ENCODE measurements at places on chromosomes 12 and 14.
A peak's percentile ranks its signal among the peaks of the same experiment; 100 is the strongest.

DNA sequence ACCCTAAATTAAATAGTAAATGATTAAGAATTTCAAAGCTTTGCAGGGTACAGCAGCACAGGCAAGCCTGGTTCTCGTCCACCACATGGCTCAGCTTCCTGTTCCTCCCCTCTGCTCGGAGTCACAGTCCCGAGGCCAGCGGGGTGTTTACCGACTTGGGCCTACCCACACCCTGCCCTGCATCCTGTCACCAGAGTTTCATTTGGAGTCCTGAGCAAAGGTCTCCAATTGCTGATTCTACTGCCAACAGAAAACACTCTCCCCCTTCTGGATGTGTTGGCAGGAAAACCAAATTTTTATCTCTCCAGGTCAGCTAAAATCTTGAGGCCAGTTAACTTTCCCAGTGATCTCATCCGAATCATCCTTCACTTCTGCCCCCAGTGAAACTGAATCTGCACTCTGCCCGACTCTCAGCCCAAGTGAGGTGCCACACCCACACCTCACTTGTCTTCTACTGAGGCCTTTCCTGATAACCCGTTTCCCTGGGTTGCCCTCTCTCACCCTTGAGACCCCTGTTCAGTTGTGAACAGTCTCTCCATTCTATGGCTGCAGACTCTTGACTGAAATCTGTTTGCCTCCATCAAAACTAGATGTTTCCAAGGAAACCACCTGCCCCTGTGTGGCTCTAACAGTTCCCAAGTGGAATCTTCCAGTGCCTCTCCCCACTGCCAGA lies 71.2 kb downstream of the VCPKMT start:
- DNase-seq: peak; percentile 62

DNA sequence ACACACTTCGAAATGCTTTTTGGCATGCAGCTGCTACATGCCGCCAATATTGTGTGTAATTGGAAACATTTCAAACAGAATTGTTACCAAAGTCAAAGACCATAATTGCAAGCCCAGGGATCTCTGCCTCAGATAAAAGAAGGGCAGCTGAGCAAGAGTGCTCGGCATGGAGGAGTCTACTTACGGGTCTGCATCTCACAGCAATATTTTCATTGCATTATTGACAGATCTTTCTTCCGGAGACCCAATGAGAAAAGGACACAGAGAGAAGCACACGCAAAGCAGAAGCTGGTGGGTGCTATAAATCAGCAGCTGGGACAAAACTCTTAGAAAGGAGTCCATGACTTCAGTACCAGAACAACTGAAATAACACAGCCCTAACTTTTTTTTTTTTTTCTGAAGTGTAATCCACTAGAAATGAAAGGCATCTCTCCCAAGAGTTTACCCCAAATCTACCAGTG lies 4.9 kb downstream of the PRICKLE1 start:
- no peak for DNase-seq

- no peak for DNase-seq
These were observed 3.3 kb downstream of the ISM2 start for GRCh38 chr14:77495334-77495733.

- DNase-seq: no peak
These were observed 26.7 kb downstream of the TSPAN11 start for GRCh38 chr12:30953257-30953656.

GRCh38 chr12:76623931-76624330 lies 64.4 kb upstream of the OSBPL8 start:
- no peak for DNase-seq

- no peak for DNase-seq
These were observed 70.3 kb upstream of the SCN8A start for GRCh38 chr12:51520576-51521325.

GRCh38 chr14:90354551-90355298 lies 23.0 kb upstream of the NRDE2 start:
- no peak for DNase-seq

DNA sequence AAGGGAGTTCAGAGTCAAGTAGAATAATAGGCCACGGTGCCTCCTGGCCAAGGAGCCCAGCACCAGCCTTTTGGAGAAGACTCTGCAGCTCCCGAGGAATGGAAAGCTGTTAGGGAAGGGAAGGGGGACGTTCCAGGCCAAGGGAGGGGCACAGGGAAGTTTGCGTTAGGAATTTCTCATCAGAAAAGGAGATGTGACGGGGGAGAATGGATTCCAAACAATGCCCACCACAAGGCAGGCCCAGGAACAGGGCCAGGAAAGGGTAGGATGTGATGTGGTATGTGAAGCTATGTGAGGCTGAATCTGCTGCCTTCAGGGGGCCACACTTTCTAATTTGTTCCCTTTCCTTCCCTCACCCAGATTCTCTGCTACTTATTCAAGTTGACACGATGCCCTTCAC lies 46.0 kb downstream of the DGLUCY start:
- no peak for DNase-seq

- no peak for DNase-seq
These were observed 1.0 kb downstream of the KLHL33 start for GRCh38 chr14:20434701-20435581.

DNA sequence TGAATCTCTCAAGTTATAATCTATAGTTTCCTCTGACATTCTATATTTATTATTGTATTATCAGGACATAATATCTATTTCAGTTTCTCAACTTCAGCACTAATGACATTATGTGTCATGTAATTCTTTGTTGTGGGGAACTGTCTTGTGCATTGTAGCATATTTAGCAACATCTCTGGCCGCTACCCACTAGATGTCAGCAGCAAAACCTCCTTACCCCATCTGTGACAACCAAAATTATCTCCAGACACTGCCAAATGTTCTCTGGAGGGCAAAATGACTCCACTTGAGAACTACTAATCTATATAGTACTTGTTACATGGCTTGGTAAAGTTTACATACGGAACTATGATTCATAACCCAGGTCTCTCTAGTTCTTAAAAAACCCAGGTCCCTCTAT lies 110.2 kb downstream of the RASSF9 start:
- no peak for DNase-seq

DNA sequence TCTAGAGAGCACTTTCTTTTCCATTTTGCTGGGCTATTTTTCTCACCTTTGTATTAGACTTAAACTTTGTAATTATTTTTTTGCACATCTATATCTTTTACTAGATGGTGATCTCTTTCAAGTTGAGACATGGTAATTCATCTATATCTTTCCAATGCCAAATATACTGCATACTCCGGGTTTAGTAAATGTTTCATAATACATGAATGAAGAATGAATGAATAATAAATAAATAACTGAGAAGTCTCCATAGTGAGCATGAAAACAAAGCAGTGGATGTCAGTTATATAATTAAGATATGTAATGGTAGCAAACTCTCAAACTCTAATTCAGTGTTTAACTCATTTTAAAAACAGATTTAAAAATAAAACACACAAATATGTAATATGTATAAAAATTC lies 342.5 kb upstream of the KITLG start:
- DNase-seq: no peak

DNA sequence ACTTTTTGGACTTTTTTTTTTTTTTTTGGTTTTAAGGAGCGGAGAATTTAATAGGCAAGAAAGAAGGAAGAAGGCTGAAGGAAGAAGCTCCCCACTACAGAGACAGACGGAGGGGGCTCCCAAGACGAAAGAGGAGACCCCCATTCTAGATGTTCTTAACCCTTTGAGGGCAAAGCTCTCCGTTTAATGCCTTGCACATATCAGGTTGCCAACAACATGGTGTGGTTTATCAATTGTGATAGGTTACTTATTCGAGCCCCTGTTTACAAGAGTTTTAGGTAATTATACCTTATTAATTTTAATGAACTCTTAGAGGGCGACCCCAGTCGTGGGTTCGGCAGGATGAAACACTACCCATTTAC lies 1.2 kb upstream of the FBXO33 start:
- DNase-seq: no peak

DNA sequence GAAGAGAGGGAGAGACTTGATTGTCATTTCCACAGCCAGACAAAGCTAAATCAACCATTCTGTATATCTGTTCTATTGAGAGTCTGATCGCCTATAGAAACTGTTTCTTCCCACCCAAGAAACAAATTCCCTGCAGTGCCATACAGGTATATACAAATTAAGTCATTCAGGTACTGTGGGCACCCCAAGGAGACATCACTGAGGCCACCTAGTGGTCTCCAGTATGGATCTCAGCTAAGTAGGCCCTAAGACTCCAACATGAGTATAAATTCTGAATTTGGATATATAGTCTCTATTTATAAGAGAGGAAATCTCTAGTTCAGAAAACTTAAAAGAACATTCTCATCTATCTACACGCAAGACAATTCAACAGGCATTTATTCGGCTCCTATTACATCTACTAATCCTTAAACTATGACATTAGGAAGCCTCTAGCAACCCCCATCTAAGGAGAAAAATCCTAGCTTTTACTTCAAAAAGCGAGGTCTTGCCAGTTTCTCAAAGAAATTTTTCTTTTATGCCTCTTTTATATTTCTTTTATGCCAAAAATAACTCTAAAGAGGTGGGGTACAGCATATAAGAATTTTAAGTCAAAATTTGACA lies 62.6 kb downstream of the DCAF5 start:
- no peak for DNase-seq

GRCh38 chr14:23559010-23559925 lies 3.2 kb downstream of the THTPA start:
- no peak for DNase-seq

GRCh38 chr14:93207468-93208308 lies 632 bp downstream of the UBR7 start:
- no peak for DNase-seq

DNA sequence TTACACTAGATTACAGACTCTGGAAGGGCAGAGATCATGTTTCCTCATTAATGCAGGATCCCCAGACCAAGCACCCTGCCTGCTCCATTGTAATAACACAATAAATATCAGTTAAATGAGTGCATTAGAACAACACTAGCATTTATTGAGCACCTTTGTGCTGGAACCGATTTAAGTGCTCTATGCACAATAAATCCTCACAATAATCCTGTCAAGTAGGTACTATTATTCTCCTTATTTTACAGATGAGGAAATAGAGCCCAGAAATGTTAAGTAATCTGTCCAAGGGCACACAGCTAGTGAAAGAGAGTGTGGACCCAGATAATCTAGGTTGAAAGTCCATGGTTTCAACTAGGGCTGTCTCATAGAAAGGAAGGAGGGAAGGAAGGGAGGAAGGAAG lies 69.8 kb downstream of the MAP1LC3B2 start:
- DNase-seq: no peak

DNA sequence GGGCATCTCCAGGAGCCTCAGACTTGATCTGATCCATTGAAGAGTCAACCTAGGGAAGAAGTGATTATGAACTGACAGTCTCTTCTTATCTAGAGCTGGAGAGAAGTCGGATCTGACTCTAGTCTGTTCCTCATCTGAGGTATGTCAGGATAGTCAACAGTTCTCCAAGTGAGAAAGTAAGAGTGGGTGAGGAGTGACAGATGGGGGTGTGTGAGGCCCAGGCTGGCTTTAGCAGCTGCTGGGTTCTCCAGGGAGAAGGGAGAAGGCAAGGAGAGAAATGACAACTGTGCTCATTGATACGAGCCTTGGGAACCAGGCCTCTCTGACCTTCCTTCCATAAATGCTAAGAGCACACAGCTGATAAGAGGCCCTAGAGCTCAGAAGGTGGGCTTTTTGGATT lies 53.3 kb downstream of the IRAK3 start:
- DNase-seq: no peak

DNA sequence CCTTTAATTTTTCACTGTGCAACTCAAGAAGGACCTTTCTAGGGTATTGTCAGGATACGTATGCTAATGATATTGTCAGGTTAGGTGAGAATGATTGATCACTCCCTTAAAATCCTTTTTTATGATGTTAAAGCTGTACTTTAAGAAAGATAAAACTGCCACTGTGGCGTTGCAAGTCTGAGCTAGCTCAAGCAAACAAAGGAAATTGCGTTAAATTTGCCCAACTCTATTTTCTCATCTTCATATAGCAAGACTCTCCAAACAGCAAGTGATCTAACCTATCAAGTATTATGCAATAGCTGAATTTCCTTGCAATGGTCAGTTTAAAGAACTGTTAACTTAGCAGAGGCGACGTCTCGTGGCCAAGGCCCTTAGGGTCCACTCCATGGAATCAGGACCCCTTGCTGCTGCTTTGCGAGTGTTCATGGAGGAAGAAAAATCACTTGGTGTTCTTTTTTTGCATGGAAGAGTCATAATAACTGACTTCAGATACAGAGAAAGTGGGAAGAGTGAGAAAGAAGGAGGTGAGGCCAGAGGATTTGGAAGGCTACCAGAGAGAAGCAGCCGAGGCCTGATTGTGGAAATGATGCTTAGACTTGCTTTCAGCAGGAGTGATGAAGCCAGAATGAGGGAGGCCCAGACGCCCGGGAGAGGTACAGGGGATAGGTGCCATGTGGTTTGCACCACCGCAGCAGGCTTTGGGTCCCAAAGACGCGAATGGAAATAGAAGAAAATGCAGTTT lies 2.5 kb downstream of the TRAF3 start:
- no peak for DNase-seq

DNA sequence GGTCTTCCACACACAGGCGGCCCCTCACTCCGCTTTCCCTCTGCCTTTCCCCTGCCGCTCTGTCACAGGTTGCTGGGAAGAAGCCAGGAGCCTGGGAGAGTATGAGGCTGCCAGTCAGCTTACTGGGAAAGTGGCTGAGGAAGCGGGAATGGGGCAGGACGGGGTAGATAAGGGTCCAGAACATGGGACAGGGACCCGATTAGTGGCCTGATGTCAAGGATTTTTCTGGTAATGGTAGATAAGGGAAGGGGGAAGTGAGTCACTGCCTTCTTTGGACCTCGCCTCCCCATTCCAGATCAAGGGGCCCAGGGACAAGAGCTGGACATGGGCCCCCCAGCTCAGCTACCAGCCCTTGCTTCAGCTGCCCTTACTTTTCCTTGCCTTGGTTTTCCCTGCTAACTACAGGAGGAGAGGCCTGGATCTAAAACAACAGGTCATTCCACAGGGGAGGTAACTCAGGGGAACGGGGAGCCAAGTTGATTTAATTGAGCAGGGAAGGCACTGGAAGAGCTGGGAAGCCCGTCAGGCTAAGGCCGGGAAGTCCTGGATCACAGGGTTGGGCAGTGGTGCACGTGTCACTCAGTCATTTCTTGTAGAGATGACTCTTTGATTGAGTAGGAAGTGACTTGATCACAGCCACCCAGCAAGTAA lies 3.5 kb upstream of the LPAR5 start:
- DNase-seq: peak; percentile 95

- no peak for DNase-seq
These were observed 48.3 kb downstream of the ZFYVE21 start for GRCh38 chr14:103763730-103764488.

DNA sequence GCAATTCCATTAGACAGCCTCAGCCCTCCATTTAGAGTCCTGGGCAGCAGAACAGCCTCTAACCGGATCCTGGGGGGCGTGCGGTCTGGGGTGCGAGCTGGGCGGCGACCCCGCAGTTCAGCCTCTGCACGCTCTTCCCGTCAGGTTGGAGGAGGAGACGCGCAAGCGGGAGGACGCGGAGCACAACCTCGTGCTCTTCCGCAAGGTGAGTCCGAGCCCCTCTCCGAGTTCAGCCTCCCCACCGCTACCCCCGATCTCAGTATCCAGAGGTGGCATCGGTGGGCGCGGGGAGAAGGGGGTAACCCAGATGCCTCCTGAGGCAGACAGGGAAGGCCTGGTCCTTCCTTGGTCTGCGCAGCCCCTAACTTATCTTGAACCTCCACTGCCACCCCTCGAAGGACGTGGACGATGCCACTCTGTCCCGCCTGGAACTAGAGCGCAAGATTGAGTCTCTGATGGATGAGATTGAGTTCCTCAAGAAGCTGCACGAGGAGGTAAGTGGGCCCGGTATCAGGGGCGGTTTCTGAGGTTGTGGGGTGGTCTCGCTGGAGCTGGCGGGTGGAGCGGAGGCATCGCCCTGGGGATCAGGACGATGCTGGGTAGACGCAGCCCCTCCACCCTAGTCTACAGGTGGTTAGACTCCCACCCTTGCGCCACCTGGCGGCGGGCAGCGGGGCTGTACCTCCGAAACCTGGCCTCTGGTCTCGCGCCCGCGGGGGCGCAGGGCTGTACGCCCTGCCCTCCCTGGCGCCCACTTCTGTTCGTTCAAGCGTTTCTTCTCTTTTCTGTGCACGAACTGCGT lies 1.3 kb downstream of the PRPH start:
- no peak for DNase-seq

Data from CMK (cell line).